Astrocyte of the hippocampus (primary cell): ENCODE measurements at places on chromosomes 3 and 15.

DNA sequence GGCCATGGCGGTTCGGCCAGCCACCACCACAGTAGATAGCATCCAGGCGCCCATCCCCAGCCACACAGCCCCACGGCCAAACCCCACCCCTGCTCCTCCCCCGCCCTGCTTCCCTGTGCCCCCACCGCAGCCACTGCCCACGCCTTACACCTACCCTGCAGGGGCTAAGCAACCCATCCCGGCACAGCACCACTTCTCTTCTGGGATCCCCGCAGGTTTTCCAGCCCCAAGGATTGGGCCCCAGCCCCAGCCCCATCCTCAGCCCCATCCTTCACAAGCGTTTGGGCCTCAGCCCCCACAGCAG is 29.5 kb downstream of the PTPN23 start:
- DNase-seq: no peak

DNA sequence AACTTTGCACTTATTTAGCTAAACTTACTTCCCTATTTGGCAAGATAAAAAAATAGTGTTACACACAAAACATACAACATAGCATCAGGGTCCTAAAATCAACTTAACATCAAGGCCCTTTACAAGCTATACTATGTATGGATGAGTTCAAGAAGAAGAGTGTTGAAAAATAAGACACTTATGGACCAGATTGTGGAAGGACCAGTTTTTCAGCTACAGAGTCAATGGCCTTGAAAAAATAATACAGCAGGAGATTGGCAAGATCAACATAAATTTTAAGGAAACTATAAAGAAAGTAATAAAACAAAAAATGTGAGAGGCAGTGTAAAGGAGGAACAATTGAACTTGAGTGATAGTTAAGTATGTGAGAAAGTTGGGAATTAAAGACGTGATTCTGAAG is 66.3 kb upstream of the BBX start:
- no peak for DNase-seq

- no peak for DNase-seq
These were observed 35.9 kb downstream of the ASB7 start for GRCh38 chr15:100638177-100638730.

GRCh38 chr3:144409319-144409718 is 437.7 kb downstream of the DIPK2A start:
- no peak for DNase-seq

DNA sequence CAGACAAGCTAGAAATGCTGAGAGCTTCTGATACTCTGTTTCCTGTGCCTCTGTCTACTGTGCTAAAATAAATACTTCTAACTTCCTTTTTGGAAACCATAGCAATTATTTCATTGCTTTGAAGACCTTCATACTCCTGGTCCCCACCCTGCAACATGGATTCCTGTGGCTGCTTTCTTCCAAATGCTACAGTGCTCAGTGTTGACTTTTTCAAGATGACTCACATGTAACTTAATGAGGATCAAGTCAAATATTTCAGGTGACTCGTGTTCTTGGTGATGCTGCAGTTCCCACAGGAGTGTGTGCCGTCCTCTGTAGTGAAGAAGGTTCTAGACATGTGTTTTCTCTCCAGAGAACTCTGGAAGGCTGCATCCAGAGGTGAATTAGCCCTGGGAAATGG is 288.6 kb downstream of the CLSTN2 start:
- DNase-seq: peak; percentile 77

DNA sequence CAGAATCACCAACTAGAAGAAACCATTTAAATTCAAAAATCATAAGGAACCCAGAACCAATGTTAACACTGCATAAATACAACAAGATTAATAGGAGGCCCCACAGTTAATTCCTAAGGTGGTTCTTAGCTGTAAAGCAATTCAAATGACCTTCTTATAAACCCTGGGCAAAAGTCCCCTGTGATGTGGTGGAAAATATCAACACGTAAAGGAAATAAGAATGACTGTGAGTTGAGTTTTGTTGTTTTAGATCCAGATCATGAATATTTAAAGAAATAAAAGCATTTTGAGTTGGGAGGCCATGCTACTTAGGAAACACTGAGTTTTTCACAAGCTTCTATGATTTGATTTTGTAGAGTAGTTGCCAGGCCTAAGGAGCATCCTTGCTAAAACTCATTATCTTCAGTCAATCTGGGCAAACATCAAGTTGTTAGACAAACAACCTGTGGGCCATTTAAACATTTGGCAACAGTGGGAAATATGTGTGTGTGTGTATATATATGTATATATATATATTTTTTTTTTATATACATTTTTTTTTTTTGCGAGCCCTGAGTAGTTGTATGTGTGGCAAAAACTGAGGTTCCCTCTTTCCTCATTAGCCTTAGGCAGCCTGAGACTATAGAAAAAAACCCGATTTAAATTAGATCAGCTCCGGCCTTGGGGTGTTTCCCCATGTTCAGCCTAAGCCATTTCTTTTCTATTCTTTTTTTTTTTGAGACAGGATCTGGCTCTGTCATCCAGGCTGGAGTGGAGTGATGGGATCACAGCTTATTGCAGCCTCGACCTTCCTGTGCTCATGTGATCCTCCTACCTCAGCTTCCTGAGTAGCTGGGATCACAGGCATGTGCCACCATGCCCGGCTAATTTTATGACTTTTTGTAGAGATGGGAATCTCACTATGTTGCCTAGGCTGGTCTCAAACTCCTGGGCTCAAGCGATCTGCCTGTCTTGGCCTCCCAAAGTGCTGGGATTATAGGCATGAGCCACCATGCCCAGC is 8.0 kb upstream of the PXK start:
- peak; percentile 64 for DNase-seq

DNA sequence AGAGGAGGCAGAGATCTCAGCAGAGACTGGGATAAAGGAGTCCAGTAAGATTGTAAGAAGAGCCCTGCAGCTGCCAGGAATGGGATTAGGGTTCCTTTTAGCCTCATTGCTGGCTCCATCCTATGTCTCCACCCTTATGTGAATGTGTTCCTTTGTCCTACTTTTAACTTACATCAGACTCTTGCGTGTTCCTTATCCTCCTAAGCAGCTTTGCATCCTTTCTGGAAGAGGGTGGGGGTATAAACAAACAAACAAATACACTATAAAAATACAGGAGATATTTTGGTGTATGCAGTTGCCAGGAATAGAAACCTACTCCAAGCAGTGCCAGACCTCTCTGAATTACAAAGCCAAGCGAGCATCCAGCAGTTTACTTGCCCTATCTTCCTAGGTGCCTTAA is 194.7 kb downstream of the ADAMTS9 start:
- no peak for DNase-seq

DNA sequence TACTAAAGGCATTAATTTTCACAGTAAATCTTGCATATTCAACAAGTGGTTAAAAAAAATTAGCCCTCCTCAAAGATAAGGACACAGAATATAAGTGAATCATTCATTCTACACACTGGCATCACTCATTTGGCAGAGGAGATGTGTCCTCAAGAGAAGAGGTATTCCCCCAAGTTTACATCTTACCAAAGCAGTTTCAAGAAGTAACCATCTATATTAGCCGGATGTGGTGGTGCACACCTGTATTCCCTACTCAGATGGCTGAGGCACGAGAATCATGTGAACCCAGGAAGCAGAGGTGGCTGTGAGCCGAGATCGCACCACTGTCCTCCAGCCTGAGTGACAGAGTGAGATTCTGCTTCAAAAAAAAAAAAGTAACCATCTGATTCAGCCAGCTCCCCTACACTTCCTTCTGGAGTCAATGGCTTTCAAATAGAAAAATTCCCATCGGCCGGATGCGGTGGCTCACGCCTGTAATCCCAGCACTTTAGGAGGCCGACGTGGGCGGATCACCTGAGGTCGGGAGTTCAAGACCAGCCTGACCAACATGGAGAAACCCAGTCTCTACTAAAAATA is 15.4 kb downstream of the RAF1 start:
- DNase-seq: no peak

- DNase-seq: no peak
These were observed 88.8 kb downstream of the THBS1 start for GRCh38 chr15:39669661-39670060.

DNA sequence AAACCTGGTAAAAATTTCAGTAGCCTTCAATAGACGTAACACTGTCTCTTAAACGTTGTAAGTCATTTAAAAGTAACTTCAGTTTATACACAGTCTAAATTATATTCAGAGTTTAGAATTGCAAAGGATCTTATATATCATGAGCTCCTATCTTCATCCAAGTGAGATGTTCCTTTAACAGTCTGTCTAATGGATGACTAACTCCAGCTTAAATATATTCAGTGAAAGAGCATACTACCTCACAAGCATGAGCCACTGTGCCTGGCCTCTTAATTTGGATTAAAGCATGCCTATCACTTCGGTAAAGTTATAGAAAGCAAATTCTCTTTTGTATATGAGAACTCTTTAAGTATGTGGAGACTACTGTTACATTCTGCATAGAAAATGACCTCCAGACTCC is 7.0 kb downstream of the FYTTD1 start:
- no peak for DNase-seq

- no peak for DNase-seq
These were observed 99.1 kb downstream of the DAPK2 start for GRCh38 chr15:63947228-63947627.

DNA sequence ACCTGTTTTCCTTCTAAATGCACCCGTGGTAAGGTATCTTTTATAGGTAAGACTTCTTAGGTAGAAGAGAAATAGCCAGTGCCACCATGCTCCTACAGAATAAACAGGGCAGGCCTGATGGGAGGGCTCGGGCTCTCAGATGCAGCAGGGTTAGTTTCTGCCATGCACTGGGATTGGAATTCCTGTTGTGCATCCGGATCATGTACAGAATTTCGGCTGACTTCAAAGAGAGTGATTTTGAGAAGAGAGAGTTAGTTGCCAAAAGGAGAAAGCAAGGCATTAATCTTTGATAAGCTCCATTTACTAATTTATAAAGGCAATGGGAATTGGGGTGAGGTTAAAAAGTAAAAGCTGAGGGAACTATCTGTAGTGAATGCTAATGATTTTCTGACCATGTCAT is 211.2 kb downstream of the WDR72 start:
- DNase-seq: peak; percentile 66

DNA sequence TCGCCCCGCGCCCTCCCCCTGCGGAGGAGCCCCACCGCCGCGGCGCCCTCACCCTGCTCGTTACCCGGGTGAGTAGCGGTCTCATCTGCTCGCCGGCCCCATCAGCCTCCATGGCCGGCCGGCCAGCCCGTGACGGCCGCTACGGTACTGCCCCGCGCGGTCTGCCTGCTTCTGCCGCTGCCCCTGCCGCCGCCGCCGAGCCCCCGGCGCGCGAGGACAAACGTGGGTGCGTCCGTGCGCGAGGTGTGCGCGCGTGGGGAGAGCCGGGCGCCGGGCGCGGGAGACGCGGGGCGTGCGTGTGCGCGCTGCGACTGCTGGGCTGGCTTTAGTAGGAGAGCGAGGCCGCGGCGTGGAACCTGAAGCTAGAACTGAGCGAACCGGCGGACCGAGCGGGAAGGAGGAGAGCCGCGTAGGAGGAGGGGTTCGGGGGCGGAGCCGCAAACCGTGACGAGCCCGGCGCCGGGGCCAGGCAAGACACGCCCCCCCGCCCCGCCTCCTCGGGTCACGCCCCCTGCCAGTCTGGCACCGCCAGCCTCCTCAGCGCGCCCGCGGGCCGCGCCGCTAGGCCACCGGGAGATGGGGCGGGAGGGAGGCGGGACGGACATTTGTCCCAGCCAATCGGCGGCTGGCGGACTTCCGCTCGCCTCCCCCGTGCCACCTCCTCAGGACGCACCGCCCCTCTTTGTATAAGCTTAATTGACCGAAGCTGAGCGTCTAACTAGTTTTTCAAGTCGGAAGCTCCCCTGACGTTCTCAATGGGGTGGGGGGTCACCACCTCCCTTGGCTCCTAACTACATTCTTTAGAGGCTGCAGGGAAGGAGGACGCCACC is at the start of gene SLC4A7:
Gene SLC4A7, minus strand, starts transcription at position 370 of the 830 bp plus-strand sequence. Its CDS starts 258 bp downstream, at position 112.
- peak; percentile 100 for DNase-seq

DNA sequence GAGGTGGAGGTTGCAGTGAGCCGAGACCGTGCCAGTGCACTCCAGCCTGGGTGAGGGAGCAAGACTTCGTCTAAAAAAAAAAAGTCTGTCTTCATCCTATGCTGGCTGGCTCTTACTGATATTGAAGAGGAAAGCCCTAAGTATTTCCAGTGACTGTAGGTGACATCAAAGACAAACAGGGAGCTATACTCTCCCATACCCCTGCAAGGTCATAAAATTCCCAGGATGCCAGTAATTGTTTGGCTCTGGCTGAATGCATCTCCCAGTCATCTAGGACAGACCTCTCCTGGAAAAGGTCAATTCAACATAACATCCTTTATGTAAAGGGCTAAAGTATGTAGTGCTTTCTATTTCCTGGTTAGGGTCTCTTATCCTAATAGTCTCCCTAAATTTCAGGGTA is 8.0 kb downstream of the ZBBX start:
- DNase-seq: no peak

GRCh38 chr15:44738340-44738984 is 2.1 kb downstream of the TRIM69 start:
- DNase-seq: peak; percentile 57

DNA sequence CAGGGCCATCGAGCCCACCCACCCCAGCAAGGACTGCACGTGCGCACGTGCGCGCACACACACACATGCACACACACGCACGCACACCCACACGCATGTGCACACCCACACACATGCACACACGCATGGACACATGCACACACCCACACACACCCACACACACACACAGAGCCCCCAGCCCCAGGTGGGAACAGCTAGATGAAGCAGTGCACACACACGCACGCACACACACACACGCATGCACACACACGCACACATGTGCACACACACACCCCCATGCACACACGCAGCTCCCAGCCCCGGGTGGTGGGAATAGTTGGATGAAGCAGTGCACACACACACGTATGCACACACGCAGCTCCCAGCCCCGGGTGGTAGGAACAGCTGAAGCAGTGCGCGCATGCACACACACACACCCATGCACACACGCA is 158.6 kb downstream of the XXYLT1 start:
- no peak for DNase-seq

GRCh38 chr3:78026318-78026828 is 986.5 kb downstream of the ROBO2 start:
- DNase-seq: no peak

GRCh38 chr15:92101708-92102394 is 248.3 kb downstream of the SLCO3A1 start:
- DNase-seq: no peak

GRCh38 chr3:23697416-23697815 is 108.3 kb upstream of the UBE2E1 start:
- no peak for DNase-seq
